Heart left ventricle (tissue), 16 donors: ENCODE measurements at places on chromosomes 2 and 18.

GRCh38 chr18:2797951-2798350 lies 48.9 kb upstream of the EMILIN2 start:
- no peak for DNase-seq

DNA sequence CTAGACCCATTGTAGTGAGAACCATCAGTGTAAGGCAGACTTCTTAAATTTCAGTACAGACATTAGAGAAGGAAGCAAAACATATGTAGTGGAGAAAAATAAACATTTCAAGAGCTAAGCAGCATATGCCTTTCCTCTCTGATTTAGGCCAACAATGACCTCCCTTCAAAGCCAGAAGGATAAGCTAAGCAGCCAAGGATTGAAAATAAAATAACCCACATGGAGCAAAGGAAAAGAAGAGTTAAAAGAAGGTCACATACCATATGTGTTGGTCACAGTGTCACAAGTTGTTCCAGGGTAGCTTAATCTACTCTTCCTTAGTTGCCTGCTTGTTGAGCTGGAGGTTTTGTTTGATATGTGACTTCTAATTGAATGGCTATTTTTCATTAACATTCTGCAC lies 15.6 kb upstream of the LAMA1 start:
- DNase-seq: no peak

GRCh38 chr2:174740721-174741120 lies 23.6 kb downstream of the CHRNA1 start:
- DNase-seq: no peak

- DNase-seq: no peak
These were observed 36.7 kb downstream of the WDFY1 start for GRCh38 chr2:223908304-223908998.

GRCh38 chr18:39276764-39277163 lies 1711.2 kb upstream of the CELF4 start:
- no peak for DNase-seq

DNA sequence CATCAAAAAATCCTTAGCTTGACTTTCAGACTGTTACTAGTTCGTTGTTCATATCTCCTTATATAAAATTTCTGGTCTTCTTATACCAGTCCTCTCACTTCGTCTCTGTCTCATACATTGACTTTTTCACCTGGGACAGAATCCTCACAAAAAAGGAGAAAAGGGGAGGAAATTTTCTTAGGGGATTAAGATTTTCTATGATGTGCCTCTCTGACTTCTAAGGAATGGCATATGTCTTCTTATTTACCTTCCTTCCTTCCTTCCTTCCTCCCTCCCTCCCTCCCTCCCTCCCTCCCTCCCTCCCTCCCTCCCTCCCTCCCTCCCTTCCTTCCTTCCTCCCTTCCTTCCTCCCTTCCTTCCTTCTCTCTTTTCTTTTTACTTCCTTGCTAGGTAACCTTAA lies 27.9 kb downstream of the KCNE4 start:
- no peak for DNase-seq

- no peak for DNase-seq
These were observed 60.7 kb upstream of the CYTIP start for GRCh38 chr2:157504623-157505022.
